ENCODE measurements at places on chromosomes 1 and 21.

DNA sequence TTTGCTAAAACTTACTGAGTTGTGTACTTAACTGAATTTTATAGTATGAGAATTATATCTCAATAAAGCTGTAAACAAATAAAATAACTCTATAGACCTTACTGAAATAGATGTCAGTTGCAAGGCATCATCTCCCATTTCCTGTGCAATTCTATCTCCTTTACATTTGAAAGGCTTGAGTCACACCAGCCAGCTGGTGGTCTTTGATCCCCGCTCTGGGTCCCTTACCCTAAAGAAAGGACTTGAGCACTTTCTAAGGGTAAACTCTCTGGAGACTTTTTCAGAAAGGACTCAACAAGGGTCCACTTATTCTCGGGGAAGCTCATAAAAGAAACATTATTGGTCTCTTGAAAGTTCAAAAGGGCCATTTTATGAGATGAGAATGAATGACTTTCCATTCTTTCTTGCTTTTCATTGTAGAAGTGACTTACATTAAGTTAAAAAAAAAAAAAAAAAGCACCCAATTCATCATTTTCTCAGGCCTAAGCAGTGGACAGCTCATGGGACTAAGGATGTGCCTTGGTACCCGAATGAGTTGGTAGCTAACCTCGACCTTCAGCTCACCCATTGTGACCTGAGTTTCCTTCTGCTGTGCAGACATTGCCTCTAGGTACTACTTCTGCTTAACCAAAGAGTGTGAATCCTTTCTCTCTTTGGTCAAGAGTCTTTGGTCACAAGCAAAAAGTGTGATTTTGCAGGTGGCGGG lies 147.0 kb upstream of the COA6 start:
- DNase-seq, result no peak

GRCh38 chr21:37771181-37771580 lies 145.1 kb downstream of the KCNJ6 start:
- DNase-seq, result no peak

- no peak for DNase-seq
Observed at GRCh38 chr1:19967808-19968207, 11.6 kb downstream of the PLA2G2A start.

DNA sequence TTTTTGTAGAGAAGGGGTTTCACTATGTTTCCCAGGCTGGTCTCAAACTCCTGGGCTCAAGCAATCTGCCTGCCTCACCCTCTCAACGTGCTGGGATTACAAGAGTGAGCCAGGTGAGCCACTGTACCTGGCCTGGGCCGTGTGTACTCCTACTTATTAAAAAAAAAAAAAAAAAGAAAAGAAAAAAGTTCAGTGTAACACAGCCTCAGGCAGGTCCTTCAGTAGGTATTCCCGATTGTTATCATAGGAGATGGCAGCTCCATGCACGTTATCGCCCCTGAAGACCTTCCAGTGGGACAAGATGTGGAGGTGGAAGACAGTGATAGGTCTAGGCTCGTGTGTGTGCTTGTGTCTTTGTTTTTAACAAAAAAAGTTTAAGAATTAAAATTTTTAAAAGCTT lies 3.3 kb downstream of the ECHDC2 start:
- no peak for DNase-seq

DNA sequence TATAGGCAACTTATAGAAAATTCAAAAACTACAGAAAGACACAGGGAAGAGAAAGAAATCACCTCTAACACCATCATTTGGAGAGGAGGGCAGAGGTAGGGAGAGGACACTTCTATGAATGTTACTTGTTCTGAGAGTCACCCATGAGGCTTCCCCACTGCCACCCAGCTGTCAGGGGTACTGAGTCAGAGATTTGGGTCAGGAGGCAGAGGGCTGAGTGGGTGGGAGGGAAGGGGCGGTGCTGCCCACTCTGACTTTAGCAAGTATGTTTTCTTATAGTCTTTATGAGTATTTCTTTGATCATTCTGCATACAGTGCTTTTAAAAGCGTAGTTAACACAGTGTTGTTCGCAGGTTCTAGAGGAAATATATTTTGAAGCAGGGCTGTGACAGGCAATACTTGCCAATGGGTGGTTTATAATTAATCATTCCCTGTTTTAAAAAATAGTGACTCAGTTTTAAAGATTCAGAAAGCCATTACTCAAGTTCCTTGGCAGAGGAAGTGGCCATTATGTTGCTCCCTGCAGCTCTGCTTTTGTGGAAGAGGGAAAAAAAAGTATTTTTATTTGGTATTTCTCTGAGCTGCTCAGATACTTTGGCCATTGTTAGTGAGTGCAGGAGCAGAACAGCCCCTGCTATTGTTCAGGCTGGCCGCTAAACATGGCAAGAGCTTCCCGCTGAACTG lies 18.3 kb downstream of the IL6R start:
- no peak for DNase-seq

GRCh38 chr1:97297611-97298010 lies 576.0 kb downstream of the PTBP2 start:
- DNase-seq, result no peak

- DNase-seq, result no peak
Observed at GRCh38 chr1:96538111-96538641, 183.4 kb upstream of the PTBP2 start.

- no peak for DNase-seq
Observed at GRCh38 chr21:45276596-45276995, 11.1 kb downstream of the POFUT2 start.

- no peak for DNase-seq
Observed at GRCh38 chr1:155360051-155360450, 39.4 kb downstream of the RUSC1 start.

DNA sequence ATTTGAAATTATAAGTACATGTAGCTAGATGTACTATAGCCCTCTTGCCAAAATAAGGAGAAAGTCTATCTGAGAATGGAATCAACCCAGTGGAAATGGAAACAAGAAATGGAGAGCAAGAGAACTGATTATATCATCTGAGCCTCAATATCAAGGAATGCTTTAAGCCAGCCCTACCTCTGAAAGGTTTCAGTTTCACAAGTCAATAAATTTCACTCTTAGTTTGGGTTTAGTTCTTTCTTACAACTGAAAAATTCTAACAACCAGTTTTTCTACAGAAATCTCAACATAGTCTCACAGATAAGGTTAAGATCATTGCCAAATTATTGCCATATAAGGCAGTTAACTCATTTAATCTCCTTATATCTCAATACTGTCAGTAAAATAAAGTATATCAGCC lies 80.0 kb downstream of the EPS15 start:
- no peak for DNase-seq

DNA sequence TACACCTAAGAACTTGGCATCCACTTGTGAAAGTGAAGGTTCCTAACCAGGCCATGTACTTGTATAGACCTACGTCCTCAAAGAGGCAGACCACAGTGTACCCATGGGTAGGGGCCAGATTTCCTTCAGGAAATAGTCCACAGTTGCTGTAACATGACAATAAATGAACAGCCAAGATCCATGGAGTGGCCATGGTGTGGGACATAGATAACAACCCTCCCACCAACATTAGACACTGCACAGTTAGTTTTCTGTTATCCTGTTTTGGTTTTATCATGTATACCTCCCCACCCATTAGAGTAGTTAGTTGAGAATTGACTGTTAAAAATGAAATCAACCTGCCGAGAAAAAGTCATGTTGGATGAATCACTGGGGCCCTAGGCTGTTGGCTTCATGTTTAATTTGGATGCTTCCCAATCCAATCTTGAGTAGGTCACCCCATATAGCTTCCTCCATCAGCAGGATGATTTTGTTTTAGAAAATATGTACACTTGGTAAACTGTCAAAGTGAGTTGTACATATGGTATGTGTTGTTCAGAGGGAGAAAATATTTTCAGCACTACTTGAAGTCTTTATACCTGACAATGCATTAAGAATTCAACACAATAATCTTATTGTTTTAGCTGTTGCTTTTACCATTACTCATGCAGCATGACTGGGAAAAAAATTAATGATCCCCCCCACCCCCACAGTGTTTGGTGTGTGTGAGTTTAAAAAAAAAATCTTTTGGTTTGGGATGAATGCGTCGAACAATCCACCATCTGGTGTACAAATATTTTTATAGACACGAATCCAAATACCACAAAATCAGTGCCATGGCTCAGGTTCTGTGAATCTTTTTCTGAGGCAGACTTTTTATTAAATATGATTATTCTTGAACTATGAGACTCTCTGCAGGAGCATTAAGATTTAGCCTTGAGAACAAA lies 88.3 kb upstream of the ARHGAP29 start:
- no peak for DNase-seq

DNA sequence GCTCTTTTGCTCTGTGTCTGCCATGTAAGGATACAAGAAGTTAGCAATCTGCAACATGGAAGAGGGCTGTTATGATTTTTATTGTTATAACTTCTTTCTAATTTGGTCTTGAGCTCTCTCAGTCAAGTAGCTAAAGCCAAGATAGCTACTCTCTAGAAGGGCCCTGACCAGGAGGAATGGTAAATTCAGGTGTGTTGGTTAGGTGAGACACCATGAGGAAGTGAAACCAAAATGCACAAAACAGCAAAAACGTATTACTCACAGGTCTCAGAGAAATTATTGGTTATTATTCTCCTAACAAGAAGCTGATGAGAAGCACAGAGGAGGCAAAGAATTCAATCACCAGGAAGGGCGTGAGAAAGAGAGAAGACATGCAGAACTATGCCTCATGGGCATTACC lies 51.8 kb upstream of the INSL5 start:
- no peak for DNase-seq

DNA sequence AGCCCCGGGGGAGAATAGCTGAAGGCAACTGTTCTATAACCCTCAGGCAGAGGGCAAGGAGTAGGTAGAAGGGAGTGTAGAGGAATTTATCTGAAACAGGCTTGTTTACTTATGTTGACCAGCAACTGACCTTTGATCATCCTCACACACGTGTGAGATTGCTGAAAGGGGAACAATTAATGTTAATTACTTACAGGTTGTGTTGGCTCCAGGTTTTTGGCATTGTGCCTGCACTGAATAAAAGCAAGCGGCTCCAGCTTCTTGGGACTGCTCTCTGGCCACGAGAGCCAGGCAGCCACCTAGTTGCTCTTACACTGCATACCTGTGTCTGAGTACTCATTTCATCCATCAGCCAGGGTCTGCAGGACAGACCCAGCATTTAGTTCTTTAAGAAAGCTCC lies 41.3 kb upstream of the ARHGEF10L start:
- DNase-seq, result no peak

DNA sequence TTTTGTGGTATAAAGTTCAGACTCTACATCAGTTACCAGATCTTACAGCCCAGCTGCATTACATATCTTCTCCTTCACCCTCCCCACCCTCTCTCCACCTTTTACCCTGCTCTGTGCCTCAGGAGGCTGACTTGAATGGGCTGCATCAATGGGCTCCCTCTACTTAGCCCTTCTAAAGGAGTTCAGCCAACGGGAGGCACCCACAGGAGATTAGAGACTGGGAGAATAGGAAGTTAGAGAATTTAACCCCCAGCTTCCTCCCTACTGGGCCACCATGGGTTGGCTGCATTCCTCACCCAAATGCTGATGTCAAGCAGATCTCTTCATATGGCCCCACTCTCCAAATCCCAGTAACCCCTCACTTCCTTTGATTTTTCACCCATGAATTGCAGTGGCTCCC lies 17.1 kb upstream of the DUSP23 start:
- no peak for DNase-seq

DNA sequence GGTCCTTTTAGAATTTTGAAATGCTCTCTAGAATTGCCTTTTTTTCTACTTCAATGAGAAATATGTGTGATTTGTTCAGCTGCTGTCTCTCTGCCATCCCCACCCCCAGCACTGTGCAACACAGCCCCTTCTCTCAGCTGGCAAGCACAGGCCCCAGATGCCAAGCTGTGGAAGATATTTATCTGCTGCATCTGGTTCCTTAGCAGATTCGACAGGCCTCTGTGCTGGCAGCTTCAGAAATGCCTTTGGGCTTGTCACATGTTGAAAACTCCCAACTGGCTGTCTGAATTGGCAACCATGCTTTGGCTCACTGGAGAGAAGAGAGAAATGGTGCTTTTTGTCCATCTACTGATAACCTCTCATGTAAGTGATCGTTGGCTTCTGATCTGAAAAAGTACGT lies 206.7 kb upstream of the C1orf87 start:
- no peak for DNase-seq

DNA sequence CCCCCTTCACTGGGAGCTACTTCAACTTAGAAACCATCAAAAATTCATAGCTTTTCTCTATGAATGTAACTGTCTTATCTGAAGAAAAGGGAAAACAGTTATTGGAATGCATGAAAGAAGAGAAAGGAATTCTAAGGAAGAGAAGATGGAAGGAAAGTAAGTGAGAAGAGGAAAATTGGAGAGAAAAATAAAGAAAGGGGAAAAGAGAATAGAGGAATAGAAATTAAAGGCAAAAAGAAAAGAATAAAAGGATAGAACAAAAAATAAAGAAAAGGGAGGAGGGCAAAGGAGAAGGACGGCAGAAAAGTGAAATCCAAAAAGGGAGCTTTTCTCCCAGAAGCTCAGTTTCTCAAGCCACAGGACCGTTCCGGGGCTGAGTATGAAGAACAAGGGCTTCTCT lies 9.9 kb upstream of the PROX1 start:
- DNase-seq, result no peak

GRCh38 chr1:24714859-24715520 lies 30.3 kb upstream of the CLIC4 start:
- no peak for DNase-seq

DNA sequence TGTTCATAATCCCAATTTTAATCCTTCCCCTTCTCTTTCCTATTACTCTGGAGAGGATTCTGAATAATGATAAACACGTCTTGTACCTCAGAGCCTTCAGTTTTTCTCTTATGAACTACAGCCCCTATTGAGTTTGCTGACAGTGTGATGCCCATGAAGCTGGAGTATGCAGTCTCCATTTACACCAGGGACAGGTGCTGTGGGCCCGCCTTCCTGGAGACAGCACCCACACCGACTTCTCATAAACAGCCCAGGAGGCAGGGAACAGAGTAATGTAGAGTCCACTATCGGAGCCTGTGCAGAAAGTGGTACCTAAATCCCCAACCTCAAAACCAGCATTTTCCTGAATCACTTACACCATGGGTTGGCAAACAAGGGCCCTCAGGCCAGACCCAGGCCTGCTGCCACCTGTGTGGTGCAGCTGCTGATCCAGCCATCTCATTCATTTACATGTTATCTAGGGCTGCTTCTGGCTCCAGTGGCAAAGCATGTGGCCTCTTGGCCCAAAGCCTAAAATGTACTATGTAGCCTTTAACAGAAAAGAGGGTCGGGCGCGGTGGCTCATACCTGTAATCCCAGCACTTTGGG lies 95.1 kb upstream of the KRTAP19-8 start:
- no peak for DNase-seq

DNA sequence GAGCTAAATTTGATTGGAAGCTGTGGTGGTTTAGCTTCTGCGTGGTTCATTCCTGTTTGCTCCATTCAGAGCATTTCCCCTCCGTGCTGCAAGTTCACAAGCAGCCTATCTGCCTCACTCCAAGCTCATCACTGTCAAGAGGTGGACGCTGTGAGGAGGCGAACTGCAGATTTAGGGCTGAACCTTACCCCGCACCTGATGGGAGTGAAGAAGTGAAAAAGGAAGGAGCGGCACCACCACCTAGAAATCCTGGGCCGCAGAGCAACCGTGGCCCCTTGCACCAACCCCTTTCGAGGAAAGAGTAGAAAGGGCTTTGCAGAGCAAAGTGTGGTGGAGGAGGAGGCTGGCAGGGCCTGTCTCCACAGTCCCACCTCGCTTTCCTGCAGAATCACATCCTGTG lies 117.4 kb downstream of the IER5 start:
- DNase-seq, result no peak

- DNase-seq, result no peak
Observed at GRCh38 chr1:59570524-59570923, 244.2 kb upstream of the HOOK1 start.

GRCh38 chr21:44849616-44850130 lies 23.8 kb downstream of the PTTG1IP start:
- DNase-seq, result no peak
